GM19239 (cell line): ENCODE measurements at places on chromosomes 5 and 9.

DNA sequence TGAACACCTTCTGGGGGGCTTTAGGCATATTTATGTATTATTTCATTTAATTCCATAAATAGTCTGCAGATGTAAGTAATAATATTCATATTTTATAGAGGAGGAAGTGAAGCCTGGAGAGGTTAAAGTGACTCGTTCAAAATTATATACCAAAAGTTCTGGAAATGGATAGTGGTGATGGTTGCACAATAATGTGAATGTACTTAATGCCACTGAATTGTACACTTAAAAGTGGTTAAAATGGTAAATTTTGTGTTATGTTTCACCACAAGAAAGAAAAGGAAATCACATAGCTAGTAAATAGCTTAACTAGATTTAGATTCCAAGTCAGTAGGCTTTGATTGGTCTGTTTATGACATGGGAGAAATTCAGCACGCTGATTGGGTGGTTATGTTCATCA, 13.0 kb upstream of the TMEFF1 start:
- no peak for DNase-seq

DNA sequence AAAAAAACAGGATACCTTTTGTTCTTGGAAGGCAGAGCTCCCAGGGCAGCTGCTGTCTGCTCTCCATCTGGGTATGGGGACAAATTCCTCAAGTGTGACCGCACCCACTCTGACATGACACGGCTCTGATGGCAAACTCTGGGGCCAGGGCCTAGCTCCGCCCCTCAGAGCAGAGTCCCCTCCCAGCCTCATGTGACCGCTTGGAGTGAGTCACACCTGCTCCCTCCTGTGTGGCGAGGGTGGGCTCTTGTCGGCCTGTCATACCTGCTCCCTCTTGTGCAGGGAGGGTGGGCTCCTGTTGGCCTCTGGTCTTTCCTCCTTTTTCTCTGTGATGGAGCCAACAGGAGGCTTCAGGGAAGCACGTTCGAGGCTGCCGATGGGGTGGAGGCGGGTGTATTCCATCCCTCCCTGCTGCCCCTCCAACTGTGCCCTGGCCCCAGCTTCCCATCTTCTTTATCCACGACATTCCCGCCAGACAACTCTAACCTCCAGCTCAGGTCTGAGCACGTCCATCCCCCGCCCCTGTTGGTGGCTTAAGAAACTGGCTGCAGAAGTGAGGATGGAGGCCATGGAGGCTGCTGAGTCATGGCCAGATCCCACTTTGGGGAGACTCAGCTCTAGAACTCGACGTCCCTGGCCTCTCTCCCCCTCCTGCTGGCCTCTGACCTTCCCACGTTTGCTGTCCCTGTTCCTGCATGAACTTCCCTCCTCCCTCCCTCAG, 65.3 kb downstream of the OLFM1 start:
- no peak for DNase-seq

- DNase-seq = no peak
Observed at GRCh38 chr5:14197056-14197455, 53.9 kb downstream of the TRIO start.

DNA sequence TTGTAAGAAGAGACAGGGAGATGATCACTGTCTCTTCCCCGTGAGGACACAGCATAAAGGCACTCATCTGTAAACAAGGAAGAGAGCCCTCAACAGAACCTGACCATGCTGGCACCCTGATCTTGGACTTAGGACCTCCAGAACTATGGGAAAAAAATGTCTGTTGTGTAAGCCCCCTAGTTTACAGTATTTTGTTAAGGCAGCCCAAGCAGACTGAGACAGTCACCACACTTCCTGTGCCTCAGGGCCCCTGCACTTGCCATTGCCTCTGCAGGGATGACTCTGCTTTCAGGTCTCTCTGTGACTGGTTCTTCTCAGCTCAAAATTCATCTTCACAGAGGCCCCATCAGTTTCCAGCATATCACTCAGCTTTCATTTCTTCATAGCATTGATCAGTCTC, 372.1 kb downstream of the TLE1 start:
- no peak for DNase-seq

GRCh38 chr5:122004201-122004600, 42.4 kb downstream of the SRFBP1 start:
- no peak for DNase-seq

- DNase-seq = no peak
Observed at GRCh38 chr5:135829179-135829578, 5.3 kb upstream of the SLC25A48 start.

DNA sequence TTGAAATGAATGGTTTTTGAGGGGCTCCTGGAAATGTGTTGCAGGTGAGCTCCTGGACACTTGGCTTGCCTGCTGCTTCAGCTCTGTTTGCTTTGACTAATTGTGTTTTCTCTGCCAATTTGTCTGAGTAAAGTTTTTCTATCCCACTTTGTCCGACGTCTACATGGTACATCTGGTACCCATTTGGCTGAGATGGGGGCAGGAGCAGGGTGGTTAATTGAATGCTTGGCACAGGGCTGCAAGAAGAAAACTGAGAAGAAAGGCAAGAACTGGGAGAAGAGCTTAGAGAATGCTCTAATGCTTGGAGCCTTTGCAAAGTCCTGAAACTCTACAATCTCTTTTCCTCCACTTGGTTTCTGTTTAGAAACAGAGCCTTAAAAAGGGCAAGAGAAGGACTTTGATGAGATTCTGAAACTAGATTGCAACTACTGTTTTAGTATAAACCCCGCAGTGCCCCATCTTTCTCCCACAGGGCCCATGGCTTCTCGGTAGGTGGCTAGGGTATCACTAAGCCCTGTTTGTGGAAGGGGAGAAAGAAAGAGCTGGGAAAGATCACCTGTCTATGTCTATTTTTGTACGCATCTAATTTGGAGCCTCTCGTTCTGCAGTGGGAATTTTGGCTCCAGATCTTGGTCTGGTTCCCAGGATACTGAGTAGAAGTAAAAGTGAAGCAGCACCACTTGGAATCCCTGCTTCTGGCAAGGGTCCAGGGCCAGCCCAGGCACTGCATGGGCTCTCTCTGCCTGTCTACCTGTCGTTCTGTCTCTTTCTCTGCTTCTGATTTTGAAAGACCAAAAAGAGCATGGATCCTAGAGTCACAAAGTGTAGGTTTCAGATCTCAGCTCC, 214.4 kb downstream of the SEMA6A start:
- DNase-seq = no peak

- no peak for DNase-seq
Observed at GRCh38 chr5:1831257-1831656, 30.1 kb downstream of the NDUFS6 start.

DNA sequence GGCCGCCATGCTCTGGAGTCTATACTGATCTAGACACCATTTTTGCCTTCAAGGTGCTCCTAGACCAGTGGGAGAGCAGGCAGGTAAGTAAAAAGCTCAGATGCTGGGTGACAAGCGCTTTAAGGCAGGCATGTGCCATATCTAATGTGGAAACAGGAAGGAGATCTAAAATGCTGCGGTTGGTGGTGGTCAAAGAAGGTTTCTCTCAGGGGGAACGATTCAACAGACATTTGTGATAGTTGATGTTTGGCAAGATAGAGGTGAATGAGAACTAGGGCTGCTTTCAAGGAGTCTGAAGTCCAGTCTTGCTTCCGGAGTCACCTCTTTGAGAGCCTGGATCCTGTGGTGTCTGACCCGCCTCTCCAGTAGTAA, 146.2 kb upstream of the KLF4 start:
- DNase-seq = no peak

DNA sequence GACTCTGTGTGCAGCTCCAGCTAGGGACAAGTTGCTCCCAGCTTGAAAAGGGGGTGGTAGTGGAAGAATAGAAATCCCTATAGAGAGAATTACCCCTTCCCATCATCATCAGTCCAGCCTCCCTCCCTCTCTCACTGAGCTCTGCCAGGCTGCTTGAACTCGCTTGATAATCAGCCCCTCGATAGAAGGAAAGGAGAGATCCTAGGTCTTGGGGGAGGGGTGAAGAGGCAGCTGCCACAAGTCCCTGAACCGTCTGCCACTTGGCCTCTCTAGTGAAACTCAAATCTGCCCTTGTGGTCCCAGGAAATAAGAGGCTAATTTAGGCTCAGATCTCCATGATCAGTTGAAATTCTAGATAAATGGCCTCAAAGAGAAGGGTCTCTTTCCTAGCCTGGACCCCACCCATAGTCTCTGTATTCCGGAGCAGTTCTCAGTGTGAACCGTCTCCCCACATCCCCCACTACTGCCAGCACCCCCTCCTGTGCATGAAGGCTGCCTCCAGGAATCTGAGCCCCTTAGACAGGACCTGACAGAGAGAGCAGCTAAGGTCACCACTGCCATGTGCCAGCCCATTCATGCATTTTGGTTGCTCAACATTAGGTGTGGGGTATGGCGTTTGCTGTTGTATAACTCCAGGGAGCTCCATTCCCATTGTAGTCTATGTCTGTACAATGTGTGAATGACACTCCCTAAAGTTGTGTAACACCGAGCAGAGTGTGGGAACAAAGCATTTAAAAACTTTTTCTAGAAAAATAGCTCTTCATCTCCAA, 5.5 kb downstream of the DNAJB5 start:
- DNase-seq = no peak

- no peak for DNase-seq
Observed at GRCh38 chr9:91939978-91940377, 10.1 kb downstream of the ROR2 start.
